ENCODE measurements at places on chromosomes 6 and 20.

GRCh38 chr6:26198722-26199056, 111.5 kb downstream of the HFE start:
- peak; percentile 74 for DNase-seq

DNA sequence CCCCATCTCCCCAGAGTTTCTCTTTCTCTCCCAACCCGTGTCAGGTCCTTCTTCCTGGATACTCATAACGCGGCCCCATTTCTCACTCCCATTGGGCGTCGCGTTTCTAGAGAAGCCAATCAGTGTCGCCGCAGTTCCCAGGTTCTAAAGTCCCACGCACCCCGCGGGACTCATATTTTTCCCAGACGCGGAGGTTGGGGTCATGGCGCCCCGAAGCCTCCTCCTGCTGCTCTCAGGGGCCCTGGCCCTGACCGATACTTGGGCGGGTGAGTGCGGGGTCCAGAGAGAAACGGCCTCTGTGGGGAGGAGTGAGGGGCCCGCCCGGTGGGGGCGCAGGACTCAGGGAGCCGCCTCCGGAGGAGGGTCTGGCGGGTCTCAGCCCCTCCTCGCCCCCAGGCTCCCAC, at the start of gene HLA-F:
HLA-F (plus strand) TSS at position 173 of the 404 bp plus-strand sequence; CDS start at position 203, 30 bp downstream.
- peak; percentile 89 for DNase-seq

DNA sequence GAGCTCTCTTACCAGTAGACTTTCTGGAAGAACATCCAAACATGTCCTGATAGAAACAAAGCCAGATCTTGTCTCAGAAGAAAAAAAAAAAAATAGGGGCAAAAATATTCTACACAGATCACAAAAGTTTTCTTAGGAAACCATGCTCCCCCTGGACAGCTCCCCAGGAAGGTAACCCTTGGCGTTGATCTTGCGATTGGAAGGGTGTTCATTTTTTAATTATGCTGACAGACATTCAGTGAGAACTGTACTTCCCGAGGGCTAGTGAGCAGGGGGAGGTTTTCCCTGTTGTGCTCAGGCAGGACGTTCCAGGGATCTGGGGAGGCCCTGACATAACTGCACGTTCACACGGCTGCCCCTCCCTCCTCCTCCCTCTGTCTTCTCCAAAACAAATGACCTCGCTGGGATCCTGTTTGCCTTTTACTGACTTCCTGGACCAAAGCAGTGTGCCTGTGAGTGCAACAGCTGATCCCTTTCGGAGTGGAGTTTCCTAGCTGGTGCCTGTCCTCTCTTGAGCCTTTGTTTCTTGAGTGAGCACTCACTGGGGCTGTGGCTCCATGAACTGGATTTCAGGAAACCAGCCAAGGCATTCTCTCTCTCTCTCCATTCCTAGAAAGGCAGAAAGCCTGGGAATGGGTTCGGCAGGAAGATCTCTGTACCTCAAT, 46.7 kb downstream of the MARCKS start:
- DNase-seq: no peak

- no peak for DNase-seq
These were observed 1353.4 kb downstream of the GRIK2 start for GRCh38 chr6:102746941-102747340.

- no peak for DNase-seq
These were observed 43.8 kb downstream of the RALGAPA2 start for GRCh38 chr20:20668639-20669038.

DNA sequence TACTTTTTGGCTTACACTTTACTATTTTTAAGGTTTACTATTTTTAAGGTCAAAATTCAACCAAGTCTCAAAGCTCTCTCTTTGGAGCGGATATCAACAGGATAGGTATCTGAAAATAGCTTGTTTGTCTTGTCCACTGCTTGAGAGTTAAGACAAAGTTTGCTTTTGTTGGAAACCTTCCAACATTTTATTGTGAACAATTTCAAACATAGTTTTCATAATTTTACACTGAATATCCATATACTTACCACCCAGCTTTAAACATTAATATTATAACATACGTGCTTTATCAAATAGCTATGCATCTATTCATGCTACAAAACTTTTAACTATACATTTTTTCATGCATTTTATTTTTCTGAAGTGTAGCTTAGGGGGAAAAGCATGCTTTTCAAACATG, 109.9 kb downstream of the FYN start:
- no peak for DNase-seq

GRCh38 chr6:127338936-127339335, 4.5 kb downstream of the ECHDC1 start:
- DNase-seq: no peak

Data from cerebellar cortex (tissue), 1 donor.